Ovary (tissue), 10 donors: ENCODE measurements at places on chromosomes 12 and 14. TPM values are rescaled to one million over a fixed set of nuclear protein-coding genes. Genes with fewer than 3 reads are reported as not detected.

- H3K4me1 ChIP-seq = no peaks in the 10 kb centered on the region
- DNase-seq = no peak
- H3K27me3 ChIP-seq = no peaks in the 10 kb centered on the region
- peak overlapping the region; percentile 19 for H3K27ac ChIP-seq
These were observed 29.2 kb downstream of the ZCCHC8 start for GRCh38 chr12:122471324-122472226.

GRCh38 chr12:94872671-94872970 lies 130.9 kb downstream of the NDUFA12 start:
- peak overlapping the region; percentile 66 for H3K4me3 ChIP-seq
- H3K4me1 ChIP-seq = peaks cover 3% of the 10 kb centered on the region
- H3K27ac ChIP-seq = peak overlapping the region; percentile 23
- H3K27me3 ChIP-seq = no peaks in the 10 kb centered on the region
- no peaks in the 10 kb centered on the region for H3K36me3 ChIP-seq

DNA sequence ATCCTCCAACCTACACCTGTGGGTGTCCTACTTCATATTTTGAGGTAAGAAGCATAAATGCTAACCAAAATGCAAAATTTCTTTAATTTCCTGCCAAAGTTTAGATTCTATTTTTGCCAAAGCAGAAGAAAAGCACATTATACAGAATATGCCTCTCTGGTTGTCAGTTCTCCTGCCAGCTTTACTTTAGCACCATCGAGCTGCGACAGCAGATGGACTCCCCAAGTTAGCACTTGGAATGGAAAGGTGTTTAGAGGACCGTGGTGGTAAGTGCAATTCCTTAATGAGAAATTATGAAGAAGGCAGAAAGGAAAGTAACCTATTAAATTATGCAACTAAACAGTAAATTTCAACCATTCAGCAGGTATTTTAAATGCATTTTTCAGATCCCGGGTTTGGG lies 326.6 kb downstream of the RERGL start:
- no peaks in the 10 kb centered on the region for H3K4me1 ChIP-seq
- no peak overlapping the region for H3K27ac ChIP-seq
- H3K27me3 ChIP-seq = no peaks in the 10 kb centered on the region
- H3K4me3 ChIP-seq = no peak overlapping the region
- no peak for DNase-seq
- no peaks in the 10 kb centered on the region for H3K36me3 ChIP-seq

DNA sequence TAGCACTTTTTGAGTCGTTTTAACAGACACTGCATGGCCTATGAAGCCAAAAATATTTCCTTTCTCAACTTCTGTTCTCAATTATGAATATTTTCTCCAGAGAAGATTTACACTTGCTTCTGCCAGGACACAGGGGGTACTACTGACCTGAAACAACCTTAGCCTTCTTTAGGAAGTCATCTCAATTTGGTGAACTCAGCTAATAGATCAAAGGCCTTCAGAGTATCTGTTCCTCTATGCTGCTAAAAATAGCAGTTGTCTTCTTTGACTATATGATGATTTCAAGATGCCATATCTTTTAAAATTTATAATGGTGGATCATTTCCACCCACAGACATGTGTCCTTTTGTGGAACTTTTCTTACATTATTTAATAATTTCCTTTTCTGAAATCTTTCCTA lies 14.0 kb upstream of the NDUFA12 start:
- no peaks in the 10 kb centered on the region for H3K4me1 ChIP-seq
- no peaks in the 10 kb centered on the region for H3K27me3 ChIP-seq
- no peak overlapping the region for H3K27ac ChIP-seq
- H3K4me3 ChIP-seq = no peak overlapping the region
- no peaks in the 10 kb centered on the region for H3K36me3 ChIP-seq
- no peak for DNase-seq

- H3K27me3 ChIP-seq = no peaks in the 10 kb centered on the region
- peak overlapping the region; percentile 95 for H3K4me3 ChIP-seq
- H3K36me3 ChIP-seq = no peaks in the 10 kb centered on the region
- DNase-seq = peak; percentile 42
- peaks cover 7% of the 10 kb centered on the region for H3K4me1 ChIP-seq
- H3K27ac ChIP-seq = no peak overlapping the region
These were observed 518 bp downstream of the GSKIP start for GRCh38 chr14:96363751-96364336.

DNA sequence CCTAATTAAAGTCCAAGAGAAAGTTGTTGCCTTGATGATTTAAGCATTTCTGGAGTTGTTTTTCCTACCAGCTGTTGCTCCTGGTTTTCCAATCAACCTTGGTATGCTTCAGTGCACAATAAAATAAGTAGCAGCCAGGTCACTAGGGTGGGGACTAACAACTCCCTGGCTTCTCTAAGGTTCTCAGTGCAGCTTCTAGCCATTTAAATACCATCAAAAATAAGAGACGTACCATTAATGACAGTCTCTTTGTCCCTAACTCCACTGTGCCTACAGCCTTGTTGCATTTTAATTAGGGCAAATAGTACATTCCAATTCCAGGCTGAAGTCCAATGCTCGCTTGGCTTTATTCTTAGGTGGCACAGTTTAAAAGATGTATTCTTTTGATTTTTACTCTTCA lies 11.8 kb downstream of the STON2 start:
- H3K4me1 ChIP-seq = no peaks in the 10 kb centered on the region
- no peak for DNase-seq
- H3K27ac ChIP-seq = no peak overlapping the region

FGF23 gene
- not detected for total RNA-seq

ARHGDIB gene
- total RNA-seq = 32.4 TPM

PPM1H gene
- total RNA-seq = 35.1 TPM
